ENCODE measurements at places on chromosomes 3 and 15. TPM values are rescaled to one million over a fixed set of nuclear protein-coding genes. Genes with fewer than 3 reads are reported as not detected.

GRCh38 chr3:133939463-133939835 is 43.8 kb upstream of the RAB6B start:
- no peak overlapping the region for H3K4me3 ChIP-seq
- no peaks in the 10 kb centered on the region for H3K36me3 ChIP-seq
- peaks cover 40% of the 10 kb centered on the region for H3K4me1 ChIP-seq
- no peak overlapping the region for H3K27ac ChIP-seq
- H3K27me3 ChIP-seq = peaks cover 88% of the 10 kb centered on the region

DNA sequence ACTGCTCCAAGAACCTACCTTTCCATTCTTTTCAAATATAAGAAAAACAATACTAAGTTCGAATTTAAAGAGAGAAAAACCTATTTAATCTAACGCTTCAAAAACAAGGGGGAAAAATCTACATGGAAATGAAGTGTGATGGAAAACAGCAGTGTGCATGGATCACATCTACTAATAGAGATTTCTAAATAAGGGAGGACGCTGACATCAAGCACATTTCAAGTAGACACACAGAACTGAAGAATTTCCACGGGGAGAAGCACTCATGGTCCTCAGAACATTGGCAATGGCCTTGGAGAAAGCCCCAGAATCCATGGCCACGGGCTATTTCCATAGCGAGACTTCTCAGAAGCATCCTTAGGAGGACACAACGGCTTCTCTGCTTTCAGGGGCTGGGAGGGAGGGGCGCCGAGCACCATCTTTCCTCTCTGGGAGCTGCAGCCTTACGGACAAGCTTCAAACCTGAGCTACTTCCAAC is 1.0 kb downstream of the TASOR start:
- H3K36me3 ChIP-seq = peaks cover 46% of the 10 kb centered on the region
- peak overlapping the region; percentile 88 for H3K4me3 ChIP-seq
- DNase-seq = no peak
- no peaks in the 10 kb centered on the region for H3K4me1 ChIP-seq
- no peaks in the 10 kb centered on the region for H3K27me3 ChIP-seq

DNA sequence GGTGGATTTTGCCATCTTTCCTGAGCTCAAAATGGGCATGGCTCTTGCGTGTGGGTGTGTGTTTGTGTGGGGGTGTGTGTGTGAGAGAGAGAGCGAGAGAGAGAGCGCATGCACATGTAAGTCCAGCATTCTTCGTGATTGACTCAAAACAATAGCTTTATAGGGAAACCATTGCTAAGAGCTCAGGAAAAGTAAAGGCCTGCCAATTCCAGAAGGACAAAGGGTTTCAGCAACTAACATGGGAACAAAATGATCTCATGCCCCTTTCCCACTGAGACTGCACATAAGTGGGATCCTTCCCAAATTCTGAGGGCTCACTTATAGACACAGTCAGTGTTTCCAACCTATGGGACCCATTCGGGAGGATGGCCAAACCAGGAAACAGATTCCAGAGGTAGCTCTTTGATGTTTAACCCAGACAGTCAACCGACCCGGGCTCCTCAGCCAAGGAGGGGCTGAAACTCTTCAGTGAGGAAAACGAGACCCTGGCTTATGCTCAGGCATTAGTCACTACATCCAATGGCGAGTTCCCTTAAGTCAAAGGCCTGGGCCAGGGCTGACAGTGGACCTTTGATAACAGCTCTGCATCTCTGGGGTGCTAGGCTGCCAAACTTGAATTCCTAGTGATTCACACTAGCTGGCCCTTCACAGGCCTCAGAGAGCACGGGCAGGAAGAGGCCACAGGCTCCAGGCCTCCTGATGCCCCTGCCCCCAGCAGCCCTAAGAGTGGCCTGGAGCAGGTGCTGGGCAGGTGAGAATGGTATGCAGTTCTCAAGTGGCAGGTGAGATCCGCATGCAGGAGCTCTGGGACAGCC is 305.0 kb upstream of the C2CD4B start:
- H3K36me3 ChIP-seq = no peaks in the 10 kb centered on the region
- no peak overlapping the region for H3K27ac ChIP-seq
- H3K4me1 ChIP-seq = peaks cover 14% of the 10 kb centered on the region
- H3K4me3 ChIP-seq = no peak overlapping the region
- H3K27me3 ChIP-seq = no peaks in the 10 kb centered on the region
- DNase-seq = peak; percentile 22

The LMAN1L gene
- total RNA-seq = 1.1 TPM

DNA sequence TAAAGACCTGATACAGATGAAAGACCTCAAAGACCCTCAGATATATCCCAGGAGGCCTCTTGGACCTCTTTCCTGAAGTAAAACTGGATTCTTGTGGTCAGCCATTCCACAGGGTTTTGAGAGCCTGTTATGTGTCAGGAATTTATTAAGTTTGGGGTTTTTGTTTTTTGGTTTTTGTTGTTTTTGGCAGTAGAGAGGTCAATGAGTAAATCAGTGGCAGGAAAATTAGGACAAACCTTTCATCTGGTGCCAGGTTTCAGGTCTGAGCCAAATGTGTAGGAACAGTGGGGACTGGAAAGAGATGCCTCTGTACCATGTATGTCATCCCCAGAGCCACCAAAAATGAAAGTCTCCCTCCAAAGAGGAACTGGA is 520.4 kb upstream of the MDFIC2 start:
- H3K36me3 ChIP-seq = no peaks in the 10 kb centered on the region
- DNase-seq = no peak
- no peaks in the 10 kb centered on the region for H3K4me1 ChIP-seq
- no peaks in the 10 kb centered on the region for H3K27me3 ChIP-seq
- H3K4me3 ChIP-seq = no peak overlapping the region

DNA sequence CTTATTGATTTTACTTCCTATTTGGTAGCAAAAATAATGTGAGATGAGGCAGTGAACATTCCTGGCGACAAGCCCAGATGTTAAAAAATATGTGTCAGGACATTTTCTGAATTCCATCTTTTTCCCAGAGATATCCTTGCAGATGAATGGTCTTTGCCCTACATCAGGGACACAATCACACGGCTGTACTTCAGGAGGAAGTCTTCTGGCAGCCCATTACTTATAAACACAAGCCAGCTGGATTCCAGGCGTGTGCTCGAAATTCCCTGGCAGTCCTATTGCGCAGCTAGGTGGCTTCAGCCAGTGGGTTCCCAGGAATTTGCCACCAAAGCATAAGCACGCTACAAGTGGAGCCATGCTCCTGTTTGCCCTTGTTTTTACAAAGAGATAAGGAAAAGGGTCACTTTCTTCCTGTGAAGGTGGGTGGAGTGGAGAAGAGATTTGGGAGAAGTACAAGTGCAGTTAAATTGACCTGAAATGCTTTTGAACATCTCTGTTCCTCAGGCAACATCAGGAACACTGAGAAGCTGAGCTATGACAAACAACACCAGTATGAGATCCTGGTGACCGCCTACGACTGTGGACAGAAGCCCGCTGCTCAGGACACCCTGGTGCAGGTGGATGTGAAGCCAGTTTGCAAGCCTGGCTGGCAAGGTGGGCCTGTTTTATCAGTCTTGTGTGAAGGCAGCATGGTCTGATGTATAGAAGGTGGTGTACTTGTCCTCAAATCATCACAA is 257.1 kb upstream of the TRIM42 start:
- H3K4me3 ChIP-seq = no peak overlapping the region
- H3K27me3 ChIP-seq = peaks cover 66% of the 10 kb centered on the region
- H3K4me1 ChIP-seq = no peaks in the 10 kb centered on the region
- peak; percentile 25 for DNase-seq
- no peaks in the 10 kb centered on the region for H3K36me3 ChIP-seq

The AQP9 gene
- not detected for total RNA-seq

- H3K27ac ChIP-seq = no peak overlapping the region
- H3K4me3 ChIP-seq = no peak overlapping the region
- H3K27me3 ChIP-seq = no peaks in the 10 kb centered on the region
- H3K4me1 ChIP-seq = peaks cover 8% of the 10 kb centered on the region
- no peaks in the 10 kb centered on the region for H3K36me3 ChIP-seq
- DNase-seq = no peak
Measured at GRCh38 chr3:118077332-118077731, 957.3 kb downstream of the IGSF11 start.

The MOBP gene
- total RNA-seq = 0.57 TPM

The BMF gene
- 11.5 TPM for total RNA-seq

DNA sequence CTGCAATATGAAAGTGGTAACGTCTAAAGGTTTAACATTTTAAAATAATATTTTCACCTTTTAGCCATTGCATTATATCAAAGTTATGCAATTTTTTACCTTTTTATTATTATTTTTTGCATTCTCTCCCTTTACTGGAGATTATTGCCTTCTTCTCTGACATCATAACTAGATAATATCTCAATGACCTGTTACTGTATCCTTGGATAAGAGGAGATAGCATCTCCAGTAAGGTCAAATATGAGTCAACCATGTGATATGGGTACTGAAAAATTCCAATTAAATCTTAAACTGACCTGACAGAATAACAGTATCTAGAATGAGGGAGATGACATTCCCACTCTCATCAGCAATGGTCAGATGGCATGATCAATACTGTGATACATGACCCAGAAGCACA is 108.3 kb downstream of the ZBTB20 start:
- no peaks in the 10 kb centered on the region for H3K4me1 ChIP-seq
- DNase-seq = no peak
- no peaks in the 10 kb centered on the region for H3K27me3 ChIP-seq
- H3K27ac ChIP-seq = no peak overlapping the region

DNA sequence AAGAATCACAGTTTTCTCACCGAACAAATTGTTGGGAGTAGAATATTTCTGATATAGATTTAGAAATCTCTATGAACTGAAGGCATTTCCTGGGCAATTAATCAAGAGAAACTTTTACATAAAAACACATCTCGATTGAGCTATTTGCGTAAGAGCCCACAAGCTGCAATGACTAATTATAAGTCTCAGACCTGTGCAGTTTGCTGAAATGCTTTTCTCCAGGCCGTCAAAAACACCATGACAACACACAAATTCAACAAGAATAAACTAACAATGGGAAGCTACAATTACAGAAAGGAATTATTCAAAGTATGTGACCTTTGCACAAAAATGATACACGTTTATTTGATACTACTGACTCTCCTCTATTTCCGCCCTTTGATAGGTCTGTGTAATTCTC is 481.2 kb upstream of the WNT5A start:
- H3K4me3 ChIP-seq = no peak overlapping the region
- DNase-seq = no peak
- no peak overlapping the region for H3K27ac ChIP-seq
- H3K36me3 ChIP-seq = no peaks in the 10 kb centered on the region
- H3K4me1 ChIP-seq = no peaks in the 10 kb centered on the region

The CEP70 gene
- 88.8 TPM for total RNA-seq

- no peaks in the 10 kb centered on the region for H3K4me1 ChIP-seq
- no peak for DNase-seq
- H3K27me3 ChIP-seq = peaks cover 99% of the 10 kb centered on the region
- H3K4me3 ChIP-seq = no peak overlapping the region
- no peak overlapping the region for H3K27ac ChIP-seq
Measured at GRCh38 chr3:11924518-11924917, 77.8 kb upstream of the TAMM41 start.

DNA sequence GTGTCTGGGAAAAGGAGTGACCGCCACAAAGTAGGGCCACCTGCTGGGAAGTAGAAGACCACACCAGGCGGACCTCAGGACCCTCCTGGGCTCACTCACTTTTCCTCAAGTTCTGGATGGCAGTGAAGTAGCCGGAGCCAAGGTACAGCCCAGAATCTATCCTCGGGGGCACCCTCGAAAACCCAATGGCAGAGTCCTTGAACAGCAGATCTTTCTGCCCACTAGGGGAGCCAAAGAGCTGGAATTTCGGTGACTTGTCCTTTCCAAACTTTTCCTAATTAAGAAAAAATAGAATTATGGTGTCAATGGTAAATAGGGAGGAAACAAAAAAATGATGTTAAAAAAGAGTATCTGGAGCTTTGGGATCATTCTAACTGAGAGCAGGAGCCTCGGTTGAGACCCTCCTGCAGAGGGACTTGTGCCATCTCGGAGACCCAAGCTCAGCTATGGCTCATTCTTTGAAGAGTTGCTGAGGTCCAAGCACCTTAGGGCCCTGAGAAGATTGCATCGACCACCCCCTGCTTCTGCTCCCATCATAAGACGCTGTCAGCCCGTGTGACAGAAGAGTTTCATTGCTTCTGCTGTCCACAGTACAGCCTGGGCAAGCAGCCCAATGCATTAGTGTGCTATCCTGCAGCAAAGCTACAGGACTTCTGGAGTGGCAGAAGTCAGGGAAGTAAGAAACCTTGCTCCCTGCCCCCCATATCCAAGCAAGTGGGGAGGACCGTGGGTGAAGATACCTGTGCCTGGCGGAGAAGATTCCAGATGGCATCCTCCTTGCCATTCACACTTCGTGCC is 14.8 kb downstream of the LTF start:
- peaks cover 77% of the 10 kb centered on the region for H3K27me3 ChIP-seq
- no peaks in the 10 kb centered on the region for H3K4me1 ChIP-seq
- H3K4me3 ChIP-seq = no peak overlapping the region
- H3K36me3 ChIP-seq = no peaks in the 10 kb centered on the region

All from Calu3 (cell line).